ENCODE measurements at places on chromosomes 5 and 9.

- no peak for DNase-seq
Measured at GRCh38 chr9:22379272-22379671, 67.4 kb upstream of the DMRTA1 start.

DNA sequence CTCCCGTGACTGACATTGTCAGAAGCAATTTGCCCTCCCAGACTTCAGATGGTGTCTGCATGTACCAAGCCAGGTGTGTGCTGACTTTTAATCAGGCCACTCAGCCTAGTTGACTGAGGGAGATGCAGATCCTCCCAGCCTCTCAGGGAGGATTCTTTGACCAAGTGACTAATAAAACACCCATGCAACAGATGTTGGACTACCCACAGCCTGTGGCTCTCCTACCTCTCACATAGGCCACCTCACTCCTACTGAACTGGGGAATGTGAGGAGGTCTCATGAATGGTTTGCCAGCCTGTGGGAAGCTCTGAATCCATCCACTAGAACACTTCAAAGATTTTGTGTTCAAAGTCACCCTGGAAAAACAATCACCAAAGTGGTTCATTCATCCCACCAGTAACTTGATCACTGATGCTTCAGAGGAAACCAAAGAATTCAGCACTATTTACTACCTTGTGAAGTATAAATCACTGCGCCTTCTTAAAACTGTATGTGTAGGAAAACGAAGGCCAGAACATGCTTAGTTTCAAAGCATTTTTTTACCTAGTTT is 80.1 kb downstream of the ESM1 start:
- DNase-seq, result no peak

DNA sequence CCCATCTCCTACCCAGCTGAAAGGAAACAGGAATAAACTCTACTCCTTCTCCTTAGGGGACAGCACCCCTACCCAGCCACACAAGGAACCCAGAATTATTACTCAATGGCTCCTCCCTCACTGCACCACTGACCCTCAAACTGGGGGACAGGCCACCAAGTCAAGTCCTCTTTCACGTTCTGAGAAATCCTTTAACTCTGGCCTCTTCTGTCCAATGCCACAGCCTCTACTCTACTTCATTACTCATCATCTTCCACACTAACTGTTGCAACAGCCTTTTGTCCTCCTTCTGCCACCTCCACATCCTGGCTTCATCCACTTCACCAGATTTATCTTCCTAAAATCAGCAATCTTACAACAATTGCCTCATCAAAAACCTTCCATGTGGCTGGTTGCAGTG is 6.8 kb downstream of the TTC39B start:
- DNase-seq, result no peak

- DNase-seq, result no peak
Measured at GRCh38 chr5:143836161-143836725, 24.3 kb downstream of the HMHB1 start.

DNA sequence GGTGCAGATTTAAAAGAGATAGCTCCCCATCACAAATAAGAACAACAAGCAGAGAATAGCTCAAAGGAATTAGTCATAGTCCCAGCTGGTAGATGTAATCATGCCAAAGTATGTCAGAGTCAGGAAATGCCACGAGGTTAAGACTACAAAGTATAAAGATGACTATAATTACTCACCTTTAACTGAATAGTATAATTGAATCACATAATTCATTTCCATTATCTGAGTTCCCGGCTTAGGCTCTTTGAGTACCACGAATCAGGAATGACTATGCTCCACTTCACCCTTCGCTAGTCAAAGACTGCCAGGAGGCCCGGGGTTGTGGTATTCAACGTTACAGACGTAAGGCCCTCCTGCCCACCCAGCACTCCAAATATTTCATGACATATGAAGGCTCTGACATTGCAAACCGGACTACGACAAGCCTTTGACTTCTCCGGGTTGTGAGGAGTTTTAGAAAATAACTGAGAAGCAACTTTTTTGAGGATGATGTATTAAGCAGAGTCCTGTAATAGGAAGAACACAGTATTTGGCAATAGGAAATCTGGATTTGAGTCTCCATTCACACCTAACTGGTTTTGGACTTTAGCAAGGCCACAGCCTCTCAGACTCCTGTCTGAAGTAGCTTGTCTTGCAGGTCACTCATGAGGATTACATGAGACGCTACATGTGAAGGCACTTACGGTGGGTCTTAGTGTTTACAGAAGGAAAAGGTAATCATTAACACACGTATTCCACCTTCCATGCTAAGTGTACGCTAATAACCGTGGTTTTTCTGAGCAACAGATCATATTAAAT is 64.6 kb downstream of the ENC1 start:
- no peak for DNase-seq

GRCh38 chr5:113022661-113023060 is 46.1 kb downstream of the DCP2 start:
- DNase-seq, result no peak

DNA sequence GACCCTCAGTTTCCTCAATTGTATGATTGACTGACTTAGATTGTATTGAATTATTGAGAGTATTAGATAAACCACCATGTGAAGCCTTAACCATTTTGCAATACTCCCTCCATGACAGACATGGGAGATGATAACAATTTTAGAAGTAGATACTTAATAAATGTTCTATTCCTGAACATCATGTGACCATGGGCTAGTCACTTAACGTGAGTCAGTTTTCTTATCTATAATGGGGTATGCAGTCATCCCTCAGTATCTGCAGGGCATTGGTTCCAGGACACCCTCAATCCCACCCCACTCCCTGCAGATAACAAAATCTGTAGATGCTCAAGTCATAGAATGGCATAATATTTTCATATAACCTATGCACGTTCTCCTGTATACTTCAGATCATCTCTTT is 31.0 kb downstream of the SNX18 start:
- no peak for DNase-seq

GRCh38 chr5:93601071-93601801 is 18.2 kb downstream of the NR2F1 start:
- DNase-seq, result no peak

- DNase-seq, result no peak
Measured at GRCh38 chr5:32027717-32028458, 146.2 kb downstream of the GOLPH3 start.

DNA sequence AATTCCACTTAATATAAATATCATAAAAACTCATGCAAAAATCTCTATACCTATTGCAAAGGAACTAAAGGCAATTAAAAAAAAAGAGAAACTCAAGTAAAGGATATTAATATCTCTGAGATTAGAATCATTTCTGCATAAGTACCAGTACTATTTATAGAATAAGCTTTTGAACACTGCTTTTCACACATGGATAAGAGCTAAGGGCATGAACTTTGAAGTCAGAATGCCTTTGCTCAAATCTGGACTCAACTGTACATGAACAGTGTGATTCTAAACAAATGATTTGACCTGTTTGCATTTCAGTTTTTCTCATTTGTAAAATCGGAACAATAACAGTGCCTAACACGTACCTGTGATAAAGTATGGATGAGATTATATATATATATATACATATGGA is 255.9 kb downstream of the EFNA5 start:
- DNase-seq, result no peak

GRCh38 chr9:129669141-129669718 is 3.8 kb downstream of the PRRX2 start:
- DNase-seq, result no peak

GRCh38 chr5:91643797-91644196 is 260.7 kb upstream of the ARRDC3 start:
- no peak for DNase-seq

DNA sequence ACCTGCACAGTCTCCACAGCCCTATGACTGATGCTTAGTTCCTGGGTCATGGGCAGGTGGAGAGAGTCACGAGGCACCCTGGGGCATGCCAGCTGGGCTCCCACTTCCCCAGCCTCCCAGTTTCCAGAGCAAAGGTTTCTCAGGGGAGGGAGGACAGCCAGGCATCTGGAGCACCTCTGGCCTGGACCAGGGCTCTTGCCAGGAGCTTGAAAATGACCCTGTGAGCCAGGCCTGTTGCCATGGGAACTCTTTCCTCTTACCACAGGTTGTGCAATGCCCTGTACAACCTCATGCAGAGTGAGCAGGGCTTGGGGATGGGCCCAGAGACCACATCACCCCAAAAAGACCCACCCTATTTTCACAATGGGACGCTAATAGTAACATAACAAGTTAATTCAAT is 113.1 kb downstream of the PSD2 start:
- DNase-seq, result no peak

DNA sequence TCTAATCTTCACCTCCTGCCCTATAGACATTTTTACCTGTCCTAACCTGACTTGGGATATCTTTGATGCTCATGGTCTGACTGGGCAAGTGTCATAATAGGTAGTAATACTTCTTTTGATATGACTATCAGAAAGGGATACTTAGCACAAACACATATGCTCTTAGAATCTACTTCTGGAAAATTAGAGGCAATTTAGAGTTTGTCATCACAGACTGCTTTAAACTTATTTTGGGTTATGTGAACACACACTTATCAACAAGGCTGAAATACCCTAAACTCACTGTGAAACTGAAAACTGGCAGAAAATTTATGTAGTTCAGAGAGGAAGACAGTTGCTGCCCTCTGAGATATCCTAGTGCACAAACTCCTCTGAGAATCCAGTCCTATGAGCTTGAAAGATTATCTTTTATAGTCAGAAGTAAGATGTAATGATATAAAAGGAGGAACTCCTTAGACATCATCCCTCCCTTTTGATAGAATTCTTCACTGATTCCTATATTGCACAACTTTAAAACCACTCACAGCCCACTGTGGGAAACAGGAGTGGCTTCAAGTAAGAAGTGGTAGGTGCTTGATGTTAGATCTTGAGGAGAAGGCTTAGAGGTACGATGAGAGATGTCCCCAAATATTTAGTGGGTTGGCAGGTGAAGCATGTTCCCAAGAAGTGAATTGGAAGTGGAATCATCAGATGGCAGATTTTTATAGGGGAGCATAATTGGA is 273.3 kb downstream of the MAN2A1 start:
- DNase-seq, result no peak

GRCh38 chr9:74173284-74173683 is 323.9 kb upstream of the RORB start:
- no peak for DNase-seq

GRCh38 chr5:78653681-78654366 is 5.3 kb upstream of the LHFPL2 start:
- no peak for DNase-seq

All from stimulated activated CD8-positive, alpha-beta memory T cell treated with anti-CD3 and anti-CD28 coated beads, Interleukin-2, amount 100 ng/mL, for 1 hour (primary cell).